NCI-H446 (cell line): ENCODE measurements at places on chromosomes 11 and 22.

- no peak for DNase-seq
Observed at GRCh38 chr11:94638902-94639373, 71.8 kb downstream of the PIWIL4 start.

- no peak for DNase-seq
Observed at GRCh38 chr11:87871056-87871455, 304.2 kb downstream of the RAB38 start.

- DNase-seq = peak; percentile 92
Observed at GRCh38 chr11:22539821-22540256, 85.8 kb downstream of the FANCF start.

GRCh38 chr22:49855251-49855911 lies 1.7 kb downstream of the ZBED4 start:
- DNase-seq = no peak

DNA sequence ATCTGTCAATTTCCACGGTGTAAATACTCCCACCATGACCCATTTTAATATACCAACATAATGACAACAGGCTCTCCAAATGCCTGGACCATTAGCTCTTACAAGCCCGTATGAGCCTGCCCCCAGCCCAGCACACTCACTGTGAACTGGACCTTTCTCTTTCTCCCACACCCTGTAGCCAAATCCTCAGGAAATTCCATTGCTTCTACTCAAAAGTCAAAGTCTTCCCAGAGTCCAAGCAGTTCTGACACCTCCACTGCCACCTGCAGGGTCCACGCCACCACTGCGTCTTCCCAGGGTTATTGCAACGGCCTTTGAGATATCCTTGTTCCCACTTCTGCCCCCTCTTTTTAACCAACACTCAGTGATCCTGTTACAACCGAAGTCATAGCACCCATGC lies 110.1 kb upstream of the ASPHD2 start:
- no peak for DNase-seq

- DNase-seq = no peak
Observed at GRCh38 chr11:17244046-17244445, 32.5 kb upstream of the NUCB2 start.

- DNase-seq = no peak
Observed at GRCh38 chr22:45130891-45131290, 32.8 kb upstream of the NUP50 start.

- DNase-seq = no peak
Observed at GRCh38 chr11:75589933-75590332, 27.9 kb downstream of the SERPINH1 start.

- no peak for DNase-seq
Observed at GRCh38 chr11:20544603-20545237, 54.7 kb upstream of the SLC6A5 start.

- DNase-seq = no peak
Observed at GRCh38 chr11:41675205-41675604, 215.8 kb upstream of the LRRC4C start.

DNA sequence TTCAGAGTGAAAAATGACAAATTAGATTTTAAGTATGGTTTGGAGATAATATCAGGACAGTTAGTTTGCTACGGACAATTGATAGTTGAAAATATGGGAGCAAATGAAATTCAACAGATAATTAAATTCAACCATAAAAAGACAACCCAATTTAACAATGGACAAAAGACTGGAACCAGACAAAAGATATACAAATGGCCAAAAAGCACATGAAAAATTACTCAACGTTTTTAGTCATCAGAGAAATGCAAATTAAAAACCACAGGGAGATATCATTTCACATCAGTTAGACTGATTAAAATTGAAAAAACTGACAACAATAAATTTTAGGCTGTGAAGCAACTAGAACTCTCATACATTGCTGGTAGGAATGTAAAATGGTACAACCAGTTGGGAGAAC lies 27.2 kb downstream of the SIK2 start:
- DNase-seq = no peak

DNA sequence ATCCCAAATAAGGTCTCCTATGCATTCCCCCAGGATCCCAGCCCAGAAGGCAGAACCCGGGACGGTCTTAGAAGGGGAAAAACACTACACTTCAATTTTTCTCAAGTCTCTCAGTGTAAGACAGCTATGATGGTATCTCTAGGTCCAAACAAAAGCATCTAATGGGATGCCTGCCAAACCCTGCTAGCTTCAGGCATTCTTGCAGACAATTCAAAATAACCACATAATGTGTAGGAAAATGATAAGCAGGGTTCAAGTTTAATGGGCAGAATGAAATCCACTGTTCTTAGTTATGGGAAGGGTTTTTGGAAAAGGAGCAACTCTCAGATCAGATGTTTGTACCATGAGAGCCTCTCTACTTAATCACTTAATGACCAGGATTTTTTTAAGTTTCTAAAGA lies 119.8 kb upstream of the ANO1 start:
- no peak for DNase-seq

- no peak for DNase-seq
Observed at GRCh38 chr22:21009638-21010425, 5.1 kb upstream of the P2RX6 start.

DNA sequence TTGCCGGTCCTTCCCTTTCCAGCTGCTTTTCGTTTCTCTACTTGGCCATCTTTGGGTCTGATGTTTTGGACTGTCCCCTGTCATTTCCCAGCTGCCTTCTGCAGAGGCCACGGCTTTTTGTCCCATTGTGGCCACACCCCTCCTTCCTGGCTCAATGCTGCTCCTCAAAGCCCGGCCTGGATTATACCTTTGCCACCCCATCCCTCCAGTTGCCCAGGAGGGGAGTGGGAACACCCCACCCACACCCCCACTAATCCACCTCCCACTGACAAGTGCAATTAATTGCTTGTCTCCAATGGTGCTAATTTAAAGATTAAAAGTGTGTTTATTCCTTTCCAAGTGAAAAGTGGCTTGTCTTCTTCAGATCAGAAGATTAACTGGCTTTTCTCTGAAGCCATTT lies 34.2 kb upstream of the CSNK2A3 start:
- DNase-seq = no peak

DNA sequence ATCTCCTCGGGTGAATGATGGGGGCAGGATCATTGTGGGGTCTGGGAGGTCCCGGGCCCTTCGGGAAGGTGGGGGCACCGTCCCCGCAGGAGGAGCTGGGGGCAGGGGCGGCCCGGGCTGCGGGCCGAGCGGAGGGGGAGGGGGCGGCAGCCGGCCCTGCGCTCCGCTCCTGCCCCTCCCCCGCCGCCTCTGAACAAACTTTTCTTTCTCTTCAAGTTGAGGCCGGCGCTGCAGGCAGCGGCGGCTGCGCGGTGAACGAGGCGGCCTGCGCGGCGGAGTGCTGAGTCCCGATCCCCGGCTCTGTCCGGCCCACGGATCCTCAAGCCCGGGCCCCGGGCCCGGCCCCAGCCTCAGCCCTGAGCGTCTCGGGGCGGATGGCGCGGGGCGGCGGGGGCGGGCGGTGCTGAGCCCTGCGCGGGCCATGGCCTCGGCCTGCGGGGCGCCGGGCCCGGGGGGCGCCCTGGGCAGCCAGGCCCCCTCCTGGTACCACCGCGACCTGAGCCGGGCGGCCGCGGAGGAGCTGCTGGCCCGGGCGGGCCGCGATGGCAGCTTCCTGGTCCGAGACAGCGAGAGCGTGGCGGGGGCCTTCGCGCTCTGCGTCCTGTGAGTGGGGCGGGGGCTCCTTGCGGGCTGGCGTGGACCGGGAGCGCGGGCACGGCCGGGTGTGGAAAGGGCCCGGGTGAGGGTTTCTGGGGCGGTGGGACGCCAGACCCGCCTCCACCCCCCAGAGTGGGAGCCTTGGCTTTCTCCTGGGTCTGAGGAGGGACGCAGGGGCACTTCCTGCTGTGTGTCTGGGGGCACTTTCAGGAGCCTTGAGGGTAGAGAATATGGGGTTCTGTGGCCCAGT lies at the start of gene INPPL1:
INPPL1 (plus strand) TSS at position 204 of the 847 bp plus-strand sequence; CDS start at position 422, 218 bp downstream.
- no peak for DNase-seq

DNA sequence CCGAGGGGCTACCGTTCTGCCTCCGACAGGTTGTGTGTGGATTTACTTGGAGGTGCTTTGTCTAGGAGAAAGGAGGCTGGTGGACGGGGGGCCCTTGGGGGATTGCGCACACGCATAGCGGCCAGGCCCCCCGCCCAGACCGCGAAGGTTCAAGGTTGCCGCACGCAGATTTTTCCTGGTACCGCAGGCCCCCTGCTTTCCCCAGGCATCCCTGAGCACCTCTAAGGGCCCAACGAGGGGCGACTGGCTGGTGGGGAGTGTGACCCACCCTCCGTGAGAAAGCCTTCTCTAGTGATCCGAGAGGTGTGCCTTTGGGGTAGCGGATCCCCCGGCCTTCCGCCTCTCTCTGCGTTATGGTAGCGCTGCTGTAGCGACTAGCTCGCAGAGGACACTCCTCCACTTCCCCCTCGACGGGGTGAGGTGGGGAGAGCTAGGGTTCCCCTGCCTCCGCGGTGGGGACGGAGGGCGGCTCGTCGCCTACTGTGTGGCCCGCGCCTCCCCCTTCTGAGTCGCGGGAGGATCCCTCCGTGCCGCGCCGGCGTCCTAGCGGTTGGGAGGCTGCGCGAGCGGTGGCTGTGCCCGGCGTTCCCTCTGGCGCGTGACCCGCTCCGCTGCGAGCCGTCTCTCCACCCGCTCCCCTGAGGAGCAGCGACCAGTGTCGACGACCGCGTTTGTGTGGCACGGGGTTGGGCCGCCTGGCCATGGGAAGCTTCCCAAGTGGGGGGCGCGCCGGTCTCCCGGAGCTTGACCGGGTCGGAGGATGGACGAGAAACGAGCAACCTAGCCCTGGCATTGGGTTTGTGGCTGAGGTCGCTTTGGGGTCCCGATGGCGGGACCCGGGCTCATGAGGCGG lies 3900.0 kb upstream of the OR11H1 start:
- no peak for DNase-seq

DNA sequence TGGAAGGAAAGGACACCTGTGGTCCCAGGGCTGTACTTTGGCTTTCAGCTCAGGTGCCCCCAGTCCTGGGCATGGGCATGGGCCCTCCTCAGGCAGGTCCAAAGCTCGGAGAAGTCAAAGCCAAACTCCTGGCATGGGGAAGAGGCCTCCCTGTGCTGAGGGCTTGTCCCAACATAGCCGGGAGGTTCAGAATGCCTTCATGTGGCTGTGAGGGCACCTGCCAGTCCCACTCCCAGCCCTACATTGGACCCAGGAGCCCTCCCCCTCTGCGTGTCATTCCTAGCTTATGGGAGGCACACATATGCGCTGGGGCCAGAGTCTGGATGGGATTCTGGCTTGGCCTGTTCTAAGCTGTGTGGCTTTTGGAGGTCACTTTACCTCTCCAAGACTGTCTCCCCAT lies 1.0 kb upstream of the KLHL35 start:
- no peak for DNase-seq

- DNase-seq = no peak
Observed at GRCh38 chr11:76206327-76207081, at the start of gene WNT11. Gene WNT11 (minus strand): TSS chr11:76206502. CDS start chr11:76206407, 95 bp downstream.

DNA sequence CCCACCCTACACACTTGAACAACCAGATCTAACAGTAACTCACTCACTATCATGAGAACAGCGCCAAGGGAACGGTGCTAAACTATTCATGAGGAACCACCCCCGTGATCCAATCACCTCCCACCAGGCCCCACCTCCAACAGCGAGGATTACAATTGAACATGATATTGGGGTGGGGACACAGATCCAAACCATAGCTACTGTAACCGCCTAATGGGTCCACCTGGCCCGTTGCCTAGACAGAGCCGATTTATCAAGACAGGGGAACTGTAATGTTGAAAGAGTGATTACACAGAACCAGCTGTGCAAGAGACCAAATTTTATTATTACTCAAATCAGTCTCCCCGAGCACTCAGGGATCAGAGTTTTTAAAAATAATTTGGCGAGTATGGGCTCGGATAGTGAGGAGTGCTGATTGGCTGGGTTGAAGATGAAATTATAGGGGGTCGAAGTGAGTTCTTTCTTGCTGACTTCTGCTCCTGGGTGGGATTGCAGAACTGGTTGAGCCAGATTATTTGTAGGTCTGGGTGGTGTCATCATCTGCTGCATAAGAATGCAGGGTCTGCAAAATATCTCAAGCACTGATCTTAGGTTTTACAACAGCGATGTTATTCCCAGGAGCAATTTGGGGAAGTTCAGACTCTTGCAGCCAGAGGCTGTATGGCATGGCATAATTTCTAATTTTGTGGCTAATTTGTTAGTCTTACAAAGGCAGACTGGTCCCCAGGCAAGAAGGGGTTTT lies 17.9 kb upstream of the ZC3H12C start:
- DNase-seq = no peak

DNA sequence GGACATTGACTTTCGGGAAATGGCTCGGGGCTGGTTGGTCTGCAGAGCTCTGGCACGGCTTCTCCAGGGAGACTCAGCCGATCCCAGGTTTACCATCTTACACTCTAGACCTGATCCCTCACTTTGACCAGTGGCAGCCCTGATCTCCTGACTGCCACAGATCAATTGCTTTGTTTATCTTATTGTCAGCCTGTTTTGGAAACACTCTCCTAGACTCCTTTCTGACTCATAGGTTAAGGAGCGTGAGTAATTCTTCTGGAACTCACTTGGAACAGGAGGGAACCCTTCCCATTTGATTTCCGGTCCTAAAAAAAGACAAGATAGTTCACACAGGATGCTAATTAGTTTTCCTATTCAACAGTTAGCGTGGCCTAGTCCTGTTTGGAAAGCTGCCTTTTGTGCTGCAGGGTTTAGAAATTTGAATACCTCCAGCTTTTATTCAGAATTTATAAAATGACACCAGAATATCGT lies 16.0 kb upstream of the BMAL1 start:
- DNase-seq = no peak

- DNase-seq = peak; percentile 42
Observed at GRCh38 chr11:61701242-61701886, 21.2 kb downstream of the DAGLA start.

GRCh38 chr22:42356533-42356932 lies 75.7 kb downstream of the NFAM1 start:
- DNase-seq = no peak

GRCh38 chr11:67303132-67303834 lies at the start of gene SSH3:
Gene SSH3 (plus strand): TSS chr11:67303530. CDS start chr11:67303626, 96 bp downstream.
- DNase-seq = no peak

DNA sequence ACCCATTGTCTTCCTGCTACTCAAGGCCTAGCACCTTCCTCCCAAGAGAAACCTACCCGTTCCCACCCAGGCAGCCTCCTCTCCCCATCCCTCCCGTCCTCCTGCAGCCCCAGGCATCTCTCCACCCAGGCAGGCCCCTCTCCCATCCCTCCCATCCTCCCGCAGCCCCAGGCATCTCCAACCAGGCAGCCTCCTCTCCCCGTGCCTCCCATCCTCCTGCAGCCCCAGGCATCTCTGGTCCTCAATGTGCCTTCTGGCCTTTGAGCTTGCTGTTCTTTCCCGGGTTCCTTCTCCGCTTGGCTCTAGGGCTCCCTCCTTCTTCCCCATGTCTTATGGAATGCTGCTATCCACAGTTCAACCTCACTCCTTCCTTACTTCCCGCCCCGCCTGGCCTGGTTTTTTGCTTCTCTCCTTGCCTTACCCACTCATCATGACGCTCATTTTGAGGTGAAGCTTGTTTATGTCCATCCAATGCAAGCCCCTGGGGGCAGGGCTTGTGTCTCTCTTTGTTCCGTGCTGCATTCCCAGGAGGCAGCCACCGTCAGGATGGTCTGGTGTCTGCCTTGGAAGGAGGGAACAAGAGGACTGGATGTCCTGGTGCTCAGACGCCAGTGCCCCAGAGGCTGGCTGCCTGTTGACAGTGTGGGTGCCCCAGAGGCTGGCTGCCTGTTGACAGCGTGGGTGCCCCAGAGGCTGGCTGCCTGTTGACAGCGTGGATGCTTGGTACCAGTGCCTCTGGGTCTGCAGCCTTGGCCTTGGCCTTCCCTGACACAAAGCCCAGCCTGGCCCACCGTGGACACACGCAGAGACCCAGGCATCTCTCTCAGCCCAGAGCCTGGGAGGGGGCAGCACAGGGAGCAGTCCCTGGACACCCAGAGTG lies 815.7 kb downstream of the BRD1 start:
- no peak for DNase-seq

GRCh38 chr11:35077709-35078469 lies 61.1 kb upstream of the CD44 start:
- no peak for DNase-seq

- no peak for DNase-seq
Observed at GRCh38 chr11:115185507-115185906, 318.7 kb downstream of the CADM1 start.
